Cardiac septum (tissue), 1 donor: ENCODE measurements at places on chromosomes 2 and 18. TPM values are rescaled to one million over a fixed set of nuclear protein-coding genes. Genes with fewer than 3 reads are reported as not detected.

DNA sequence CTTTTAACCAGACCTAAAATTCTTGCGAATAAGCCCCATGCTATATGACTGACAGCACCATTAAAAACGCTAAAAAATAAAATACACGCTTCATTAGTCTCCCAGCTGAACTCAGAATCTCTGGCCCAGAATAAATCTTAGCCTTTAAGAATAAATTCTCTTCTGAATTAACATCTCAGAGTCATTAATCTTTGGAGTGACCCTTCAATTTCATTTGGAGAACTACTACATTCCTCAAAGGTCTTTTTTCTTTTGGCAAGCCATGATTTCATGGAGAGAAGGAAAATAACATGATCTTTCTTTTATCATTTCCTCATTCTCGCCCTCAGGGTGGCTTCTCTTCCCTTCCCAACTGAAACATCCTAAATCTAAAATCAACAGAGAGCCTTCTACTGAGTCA lies 259.0 kb downstream of the AFF3 start:
- no peak for DNase-seq

The RESP18 gene
- total RNA-seq = not detected

- no peak for DNase-seq
Observed at GRCh38 chr18:34787931-34788532, 77.9 kb downstream of the DTNA start.

The FOXD4L1 gene
- total RNA-seq = not detected

DNA sequence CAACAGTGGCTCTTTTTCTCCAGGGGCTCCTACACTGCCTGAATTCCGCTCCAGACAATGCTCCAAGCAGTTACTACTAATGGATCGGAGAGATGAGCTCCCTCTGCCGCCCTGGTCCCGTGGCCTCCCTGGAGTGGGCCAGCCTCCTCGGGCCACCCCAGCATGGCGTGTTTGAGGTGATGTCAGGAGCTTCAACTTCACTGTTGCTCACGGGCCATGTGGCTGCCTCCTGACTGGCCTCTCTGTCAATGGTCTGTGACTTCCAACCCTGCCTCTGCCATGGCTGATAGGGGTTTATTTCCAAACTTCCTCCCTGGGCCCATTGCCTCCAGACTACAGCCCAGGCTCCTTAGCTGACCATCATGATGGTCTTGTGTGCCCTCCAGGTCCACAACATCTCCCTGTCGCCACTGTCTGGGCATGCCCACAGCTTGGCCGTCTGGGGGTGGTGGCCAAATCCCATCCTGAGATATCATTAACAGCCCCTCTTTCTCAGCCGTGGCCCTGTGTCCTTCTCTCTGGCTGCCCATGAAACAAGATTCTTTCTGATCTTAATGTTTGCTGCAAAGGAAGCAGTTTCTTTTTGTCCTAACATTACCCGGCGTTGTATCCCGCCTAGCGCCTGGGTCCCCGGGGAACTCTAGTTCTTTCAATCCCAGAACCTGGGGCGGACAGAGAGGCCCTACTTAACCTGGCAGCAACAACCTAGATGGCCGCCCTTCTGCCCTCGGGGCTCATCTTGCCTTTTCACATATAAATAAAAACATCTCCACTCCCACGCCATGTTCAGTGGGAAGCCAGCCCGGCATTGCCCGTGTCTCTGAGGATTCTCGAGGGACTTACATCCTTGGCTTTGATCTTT lies 38.1 kb downstream of the ATOH8 start:
- peak; percentile 75 for DNase-seq

- peak; percentile 85 for DNase-seq
Observed at GRCh38 chr2:41966431-41966893, 81.4 kb upstream of the PKDCC start.

GRCh38 chr2:228649876-228650275 lies 468.4 kb upstream of the SPHKAP start:
- DNase-seq = no peak

GRCh38 chr2:168293766-168294165 lies 46.4 kb upstream of the STK39 start:
- DNase-seq = no peak

DNA sequence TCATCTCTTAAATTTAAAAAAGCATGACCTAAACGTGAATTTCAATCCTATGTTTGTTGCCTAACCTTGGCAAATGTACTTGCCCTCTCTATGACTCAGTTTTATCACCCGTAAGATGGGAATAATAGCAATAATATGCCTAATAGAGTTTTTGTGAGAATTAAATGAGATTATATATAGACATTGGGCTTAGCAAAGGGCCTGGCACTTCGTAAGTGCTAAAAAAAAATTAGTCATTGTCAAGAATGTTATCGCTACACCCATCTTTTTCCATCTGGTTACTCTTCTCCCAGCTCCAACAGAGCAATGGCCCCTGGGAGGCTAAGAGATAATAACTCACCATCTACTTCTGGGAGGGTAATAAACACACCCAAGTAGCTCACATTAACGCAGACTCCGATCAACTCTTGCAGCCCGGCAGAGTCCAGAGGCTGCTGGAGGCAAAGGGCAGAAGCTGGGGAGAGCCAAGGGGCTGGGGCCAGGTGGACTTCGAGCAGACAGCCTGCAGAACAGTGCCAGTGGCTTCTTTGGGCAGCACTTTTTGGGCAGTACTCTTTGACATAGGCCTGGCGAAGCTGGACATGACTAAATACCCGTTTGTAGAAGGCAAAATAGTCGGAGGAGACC lies 63.9 kb upstream of the STPG4 start:
- DNase-seq = no peak

GRCh38 chr2:73832930-73833329 lies 4.2 kb downstream of the STAMBP start:
- DNase-seq = no peak

GRCh38 chr2:200199005-200199404 lies 107.5 kb upstream of the SPATS2L start:
- DNase-seq = no peak

- no peak for DNase-seq
Observed at GRCh38 chr2:2033691-2034090, 289.4 kb upstream of the PXDN start.

The CRACDL gene
- total RNA-seq = 3.3 TPM

The ACAA2 gene
- 130 TPM for total RNA-seq

- DNase-seq = no peak
Observed at GRCh38 chr2:3447789-3448317, 68.4 kb downstream of the TRAPPC12 start.

DNA sequence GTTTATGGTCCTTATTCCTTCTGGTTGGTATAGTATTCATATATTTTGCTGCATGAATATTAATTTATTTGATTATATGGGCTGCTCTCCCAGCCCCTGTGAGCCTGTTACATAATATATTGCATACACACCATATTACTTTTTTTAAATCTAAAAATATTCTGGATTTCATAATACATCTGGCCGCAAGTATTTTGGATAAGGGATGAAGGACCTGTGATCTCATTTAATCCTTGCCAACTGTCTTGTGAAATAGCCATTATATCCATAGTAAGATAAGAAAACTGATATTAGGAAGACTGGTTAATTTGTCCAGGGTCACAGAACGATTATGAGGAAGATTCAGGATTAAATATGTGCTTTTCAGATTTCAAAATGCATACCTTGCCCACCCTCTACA lies 433.6 kb downstream of the LPIN1 start:
- no peak for DNase-seq

The GAL3ST2 gene
- not detected for total RNA-seq

The SLC16A14 gene
- total RNA-seq = 2.0 TPM

- no peak for DNase-seq
Observed at GRCh38 chr18:1392046-1392445, 487.4 kb downstream of the ADCYAP1 start.

The SCYGR4 gene
- total RNA-seq = not detected

The TMEM169 gene
- total RNA-seq = 0.22 TPM

The ALKAL2 gene
- total RNA-seq = 2.7 TPM

- DNase-seq = no peak
Observed at GRCh38 chr2:197205585-197206215, 104.9 kb downstream of the ANKRD44 start.

- no peak for DNase-seq
Observed at GRCh38 chr2:48572816-48573215, 42.9 kb downstream of the STON1 start.

The TSPYL6 gene
- 0.11 TPM for total RNA-seq
